Tibial nerve (tissue), 4 donors: ENCODE measurements at places on chromosomes 1 and 21. TPM values are rescaled to one million over a fixed set of nuclear protein-coding genes. Genes with fewer than 3 reads are reported as not detected.

DNA sequence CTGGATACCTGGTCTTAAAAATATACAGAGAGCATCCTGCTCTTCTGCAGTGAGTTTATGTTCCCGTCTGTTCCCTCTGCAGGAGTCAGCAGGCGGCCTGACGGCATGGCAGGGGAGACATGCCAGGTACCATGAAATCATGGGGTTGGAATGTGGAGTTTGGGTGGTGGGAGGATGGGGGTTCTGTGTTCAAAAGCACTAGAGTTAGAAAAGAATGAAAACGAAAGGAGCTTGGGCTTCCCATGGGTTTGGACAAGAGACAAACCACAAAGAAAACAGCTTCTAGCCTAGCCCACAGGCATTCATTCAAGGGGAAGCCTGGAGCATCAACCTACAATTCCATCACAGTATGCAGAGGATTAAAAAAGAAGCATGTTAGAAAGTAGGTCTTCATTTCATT lies 59.9 kb downstream of the WARS2 start:
- no peak for DNase-seq

- DNase-seq = no peak
Observed at GRCh38 chr1:29688471-29689365, 452.4 kb downstream of the PTPRU start.

GRCh38 chr1:78255383-78255782 lies 209.6 kb downstream of the GIPC2 start:
- no peak for DNase-seq

DNA sequence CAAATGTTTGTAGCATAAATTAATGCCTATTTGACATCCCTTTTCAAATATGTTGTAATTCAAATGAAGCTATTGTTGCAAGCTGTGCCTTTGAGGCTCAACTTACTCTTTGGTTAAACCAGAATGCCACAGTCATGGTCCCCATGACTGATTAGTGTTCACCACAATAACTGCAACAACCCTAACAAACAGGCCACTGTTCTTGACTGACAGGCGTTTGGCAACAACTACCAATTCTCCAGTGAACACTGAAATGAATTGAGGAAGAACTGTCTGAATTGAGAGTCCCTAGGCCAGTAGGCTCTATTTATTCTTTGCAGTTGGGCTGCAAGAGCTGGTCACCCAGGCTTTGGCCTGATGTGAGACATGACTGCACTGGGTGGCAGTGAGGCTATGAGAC lies 6.6 kb upstream of the TMEM167B start:
- DNase-seq = no peak

DNA sequence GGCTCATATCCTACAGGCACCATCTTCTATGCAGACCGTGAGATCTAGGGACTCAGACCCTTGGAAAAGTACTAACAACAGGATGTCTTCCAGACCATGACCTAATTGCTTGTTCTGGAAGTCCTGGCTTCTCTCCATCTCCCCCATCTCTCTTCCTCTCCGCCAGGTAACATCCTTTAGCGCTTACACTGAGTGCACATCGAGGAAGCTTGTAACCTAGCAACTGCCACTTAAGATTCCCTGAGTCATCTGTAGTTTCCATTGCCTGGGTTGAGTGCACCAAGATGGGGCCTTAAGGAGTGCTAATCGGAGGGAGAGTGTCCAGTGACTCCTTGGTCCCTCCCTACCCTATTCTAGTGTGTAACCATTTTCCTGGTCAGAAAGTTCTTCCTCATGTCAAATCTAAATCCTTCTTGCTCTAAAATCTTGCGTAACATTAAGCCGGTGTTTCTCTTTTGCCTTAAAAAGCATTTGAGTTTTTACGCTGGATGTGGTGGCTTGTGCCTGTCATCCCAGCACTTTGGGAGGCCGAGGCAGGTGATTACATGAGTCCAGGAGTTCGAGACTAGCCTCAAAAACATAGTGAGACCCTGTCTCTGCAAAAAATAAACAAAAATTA lies 9.7 kb downstream of the KLHDC8A start:
- no peak for DNase-seq

TESK2 gene
- 3.9 TPM for total RNA-seq

NBPF6 gene
- total RNA-seq = not detected

ADAMTS4 gene
- 10.3 TPM for total RNA-seq
